ENCODE measurements at places on chromosomes 4 and X.

DNA sequence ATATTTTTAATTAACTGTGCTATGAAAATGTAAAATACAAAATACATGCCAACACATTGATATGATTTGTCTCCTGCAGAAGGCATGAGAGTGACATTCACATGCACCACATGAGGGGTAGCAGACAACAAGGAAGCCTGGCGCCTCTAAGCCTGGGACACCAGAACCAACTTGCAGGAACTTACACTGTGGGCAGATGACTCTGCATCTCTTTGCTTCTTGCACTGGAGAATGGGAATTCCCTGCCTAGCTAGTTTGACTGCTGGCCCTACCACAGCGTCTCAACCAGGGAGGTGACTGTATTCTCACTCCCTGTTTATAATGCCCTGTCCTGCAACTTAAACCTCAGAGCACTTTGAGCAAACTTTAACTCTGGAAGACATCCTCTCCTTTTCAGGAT lies 40.5 kb downstream of the PAGE2 start:
- no peak for DNase-seq

DNA sequence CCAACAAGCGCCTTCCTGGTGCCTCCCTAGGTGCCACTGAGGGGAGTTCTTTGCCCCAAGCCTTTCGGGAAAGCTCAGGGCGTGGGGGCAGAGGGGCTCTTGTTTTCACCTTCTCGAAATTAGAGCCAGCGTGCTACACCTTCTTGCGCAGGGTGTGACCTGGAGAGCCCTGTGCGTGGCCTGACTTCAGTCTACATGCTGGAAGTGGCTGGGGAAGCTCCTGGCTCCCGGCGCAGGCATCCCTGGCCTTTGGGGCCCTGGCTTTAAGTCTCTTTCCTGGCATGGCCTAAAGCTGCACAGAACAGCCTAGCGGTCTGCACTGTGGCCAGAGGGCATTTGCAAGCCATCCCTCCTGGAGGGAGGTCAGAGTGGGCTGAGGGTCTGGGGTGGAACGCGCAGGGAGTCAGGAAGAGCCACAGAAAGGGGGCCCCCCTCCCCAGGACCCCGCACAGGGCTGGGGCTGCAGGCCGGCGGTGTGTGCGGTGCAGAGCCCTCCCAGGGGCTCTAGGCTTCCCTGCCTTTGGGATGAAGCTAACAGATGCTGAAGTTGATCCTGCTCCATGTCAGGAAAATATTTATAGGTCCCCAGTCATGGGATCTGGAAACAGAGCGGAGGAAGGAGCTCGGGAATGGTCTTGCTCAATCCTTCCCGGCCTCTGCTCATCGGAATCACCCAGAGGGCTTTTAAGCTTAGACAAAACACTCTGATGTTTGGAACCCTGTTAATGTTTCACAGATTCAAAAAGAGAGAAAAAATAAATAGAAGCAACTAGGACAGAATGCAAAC lies 781 bp upstream of the SPON2 start:
- no peak for DNase-seq

DNA sequence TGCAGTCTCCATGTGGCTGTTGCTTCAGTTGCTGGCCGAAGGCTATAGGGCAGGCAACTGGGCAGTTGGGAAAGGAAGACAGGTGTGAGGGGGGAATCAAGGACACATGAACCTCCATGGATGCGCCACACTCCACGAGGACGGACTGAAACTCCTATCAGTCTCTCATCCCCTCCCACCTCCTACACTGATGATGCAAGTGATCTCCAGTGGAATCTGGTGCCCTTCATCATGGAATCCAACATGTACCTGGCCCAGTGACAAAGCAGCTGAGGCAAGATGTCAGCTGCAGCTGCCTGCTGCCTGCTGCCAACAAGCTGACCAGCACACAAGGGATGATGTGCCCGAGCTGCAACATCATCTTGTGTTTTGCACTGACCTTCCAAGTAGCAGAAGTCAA lies 26.0 kb upstream of the MGST2 start:
- no peak for DNase-seq

GRCh38 chr4:170497112-170497511 lies 407.4 kb upstream of the AADAT start:
- DNase-seq, result peak; percentile 63
